ENCODE measurements at places on chromosomes 1 and 21.

DNA sequence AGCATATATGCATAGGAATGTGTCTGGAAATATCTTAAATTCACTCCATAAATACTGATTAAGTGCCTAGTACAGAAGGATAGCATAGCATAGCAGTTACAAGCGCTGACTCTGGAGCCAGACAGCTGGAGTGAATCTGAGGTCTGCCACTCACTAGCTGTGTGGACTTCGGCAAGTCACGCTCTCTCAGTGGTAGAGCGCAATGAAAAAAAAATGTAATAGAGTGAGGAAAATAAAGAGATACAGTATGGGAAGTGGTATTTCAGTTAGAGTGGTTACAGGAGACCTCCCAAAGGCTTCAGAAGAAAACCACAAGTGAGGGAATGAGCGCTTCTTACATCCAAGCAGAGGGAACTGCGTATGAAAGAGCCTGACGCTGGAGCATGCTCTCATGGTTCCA is 338.9 kb upstream of the PRMT6 start:
- no peak for DNase-seq

GRCh38 chr1:119974013-119974412 is 77.7 kb upstream of the ADAM30 start:
- no peak for DNase-seq

GRCh38 chr1:3002349-3003038 is 18.8 kb upstream of the ACTRT2 start:
- DNase-seq = peak; percentile 43

GRCh38 chr1:198935306-198935921 is 296.6 kb downstream of the PTPRC start:
- DNase-seq = peak; percentile 95

GRCh38 chr1:234955107-234955731 is 173.4 kb downstream of the TOMM20 start:
- DNase-seq = no peak

DNA sequence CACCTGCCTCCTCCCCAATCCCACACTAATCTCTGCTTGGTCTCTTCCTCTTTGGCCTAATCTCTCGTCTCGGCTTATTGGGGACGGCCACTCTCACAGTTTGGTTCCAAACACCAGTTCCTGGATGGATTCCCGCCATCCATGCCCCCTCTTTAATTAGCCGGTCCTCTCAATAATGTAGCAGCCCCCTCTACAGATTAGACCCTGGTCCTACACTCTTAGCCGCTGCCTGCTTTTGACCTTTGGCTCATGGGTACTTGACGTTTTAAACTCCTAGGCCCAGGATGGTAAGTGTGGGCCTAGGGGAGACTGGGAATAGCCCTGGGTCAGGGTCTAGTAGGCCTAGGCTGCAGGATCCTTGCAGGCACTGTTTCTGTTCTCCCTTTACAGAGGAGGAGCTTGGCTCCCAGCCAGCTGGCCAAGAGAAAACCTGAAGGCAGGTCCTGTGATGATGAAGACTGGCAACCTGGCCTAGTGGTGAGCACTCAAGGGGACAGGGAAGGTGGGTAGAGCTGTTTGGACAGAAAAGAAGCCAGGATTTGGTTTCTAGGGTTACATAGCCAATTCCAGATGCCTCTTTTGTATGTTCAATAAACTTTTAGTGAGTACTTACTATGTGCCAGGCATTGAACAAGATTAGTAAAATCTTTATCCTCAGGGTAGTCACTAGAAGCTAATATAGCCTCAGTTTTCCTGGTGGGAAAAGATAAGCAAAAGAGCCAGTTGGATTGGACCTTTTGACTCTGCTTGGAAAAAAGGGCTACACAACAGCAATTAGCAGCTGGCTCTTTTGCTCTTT is 758 bp downstream of the RAD54L start:
- peak; percentile 73 for DNase-seq

DNA sequence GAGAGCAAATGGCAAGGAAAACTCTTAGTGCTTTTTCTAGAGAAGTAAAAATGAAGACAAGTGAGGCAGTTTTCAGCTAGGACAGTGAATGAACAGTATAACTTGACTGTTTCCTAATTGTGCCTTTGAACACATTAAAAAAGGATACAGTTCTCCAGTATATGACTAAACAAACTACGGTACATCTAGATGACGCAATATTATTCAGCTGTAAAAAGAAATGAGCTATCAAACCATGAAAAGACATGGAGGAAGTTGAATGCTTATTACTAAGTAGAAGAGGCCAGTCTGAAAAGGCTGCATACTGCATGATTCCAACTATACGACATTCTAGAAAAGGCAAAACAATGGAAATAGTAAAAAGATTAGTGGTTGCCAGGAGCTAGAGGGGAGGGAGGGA is 206.3 kb downstream of the SIPA1L2 start:
- no peak for DNase-seq

DNA sequence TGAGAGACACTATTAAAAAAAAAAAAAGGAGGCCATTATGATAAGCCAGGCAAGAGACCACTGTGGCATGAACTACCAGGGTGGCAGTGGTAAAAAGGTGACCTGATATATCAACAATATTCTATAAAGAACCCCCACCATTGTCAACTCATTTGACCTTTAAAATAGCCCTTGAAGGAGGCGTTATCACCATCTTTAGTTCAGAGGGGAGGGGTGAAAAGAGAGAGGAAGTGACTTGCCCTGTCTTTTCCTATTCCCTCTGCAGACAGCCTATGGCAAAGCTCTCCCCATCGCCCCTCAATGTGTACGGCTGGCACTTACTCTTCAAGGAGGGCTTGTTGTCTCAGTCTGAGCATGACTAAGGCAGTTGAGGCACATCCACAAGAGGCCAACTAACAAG is 11.7 kb upstream of the SLFNL1 start:
- no peak for DNase-seq

DNA sequence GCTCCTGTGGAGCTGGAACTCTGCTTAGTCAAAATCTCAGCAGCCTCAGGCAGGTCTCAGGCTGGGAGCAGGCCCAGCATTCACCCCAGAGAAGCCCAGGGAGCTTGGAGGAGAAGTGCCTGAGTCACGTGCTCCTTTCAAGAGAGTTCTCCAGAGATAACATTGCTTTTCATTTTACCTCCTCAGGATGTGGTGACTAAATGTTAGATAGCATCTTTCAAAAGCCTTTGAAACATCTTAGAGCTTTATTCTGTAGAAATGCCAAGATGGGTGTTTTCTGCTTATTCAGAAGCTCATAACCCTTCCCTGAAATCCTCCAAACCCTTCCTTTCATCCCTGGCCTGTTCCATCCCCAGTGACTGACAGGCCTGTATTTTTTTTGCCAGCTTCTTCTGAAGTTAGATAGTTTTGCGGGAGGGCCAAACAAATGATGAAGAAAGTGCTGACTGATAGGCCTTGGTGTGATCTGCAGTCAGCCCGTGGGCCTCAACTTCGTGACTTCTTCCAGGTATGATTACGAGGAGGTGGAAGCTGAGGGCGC is 58.0 kb downstream of the PGM1 start:
- DNase-seq = no peak

DNA sequence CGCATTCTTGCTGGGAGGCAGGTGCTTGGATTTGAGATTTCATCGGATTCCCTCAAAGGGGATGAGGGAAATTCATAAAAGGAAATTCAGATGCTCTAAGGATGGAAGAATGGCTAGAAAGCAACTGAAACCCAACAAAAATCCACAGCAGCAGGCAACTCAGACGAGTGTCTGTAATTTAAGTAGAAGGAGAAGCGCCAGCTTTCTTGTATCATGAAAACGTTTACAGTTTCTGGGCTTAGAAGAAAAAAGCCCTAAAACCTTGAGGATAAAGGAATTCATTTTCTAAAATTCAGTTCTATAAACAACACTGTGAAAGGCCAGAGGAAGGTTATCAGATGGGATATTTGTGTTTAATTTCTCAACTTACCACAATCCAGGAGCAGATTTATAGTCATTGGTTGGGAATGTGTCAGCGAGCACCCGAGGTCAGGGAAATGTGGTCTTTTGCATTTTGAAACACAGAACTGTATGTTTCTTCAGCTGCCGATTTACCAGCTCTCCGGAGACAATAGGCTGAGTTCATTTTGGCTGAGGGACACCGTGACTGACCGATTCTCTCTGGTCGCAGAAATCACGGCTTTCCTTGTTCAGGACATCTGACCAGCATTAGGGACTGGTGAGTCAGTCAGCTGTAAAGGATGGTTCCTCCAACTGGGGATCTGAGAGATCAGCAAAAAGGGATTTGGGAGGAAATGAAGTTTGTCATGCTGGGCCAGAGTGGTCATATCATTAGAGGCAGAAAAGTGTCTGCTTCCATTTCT is 111.6 kb upstream of the ERRFI1 start:
- DNase-seq = no peak

DNA sequence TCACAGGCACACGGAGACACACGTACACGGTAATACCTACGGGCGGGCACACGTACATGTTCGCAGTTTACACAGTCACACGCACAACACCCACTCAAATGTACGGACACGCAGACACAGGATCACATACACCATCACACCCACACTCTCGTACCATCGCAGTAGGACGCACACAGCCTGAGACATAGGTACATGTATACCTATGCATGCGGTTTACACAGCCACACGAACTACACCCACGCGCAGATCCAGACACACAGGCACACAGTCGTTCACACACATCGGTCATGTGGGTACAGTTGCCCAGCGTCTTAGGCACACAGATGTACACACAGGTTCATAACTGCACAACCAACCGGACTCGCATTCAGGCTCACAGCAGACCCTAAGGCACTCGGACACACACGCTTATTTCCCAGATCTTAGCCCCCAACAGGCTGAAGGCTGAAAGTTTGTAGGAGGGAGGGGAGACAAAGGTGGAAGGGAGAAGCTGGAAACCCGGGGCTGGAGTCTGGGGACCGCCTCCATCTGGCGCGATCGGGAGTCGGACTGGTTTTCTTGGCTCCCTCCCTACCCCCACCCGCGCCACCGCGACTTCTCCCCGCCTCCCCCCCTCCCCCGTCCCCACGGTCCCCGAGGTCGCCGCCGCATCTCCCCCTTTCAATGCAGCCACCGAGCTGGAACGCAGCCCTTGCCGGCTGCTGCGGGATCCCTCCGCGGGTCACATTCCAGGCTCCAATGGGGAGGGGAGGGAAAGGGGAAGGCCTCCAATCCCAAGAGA is 51.9 kb upstream of the SYNC start:
- no peak for DNase-seq

DNA sequence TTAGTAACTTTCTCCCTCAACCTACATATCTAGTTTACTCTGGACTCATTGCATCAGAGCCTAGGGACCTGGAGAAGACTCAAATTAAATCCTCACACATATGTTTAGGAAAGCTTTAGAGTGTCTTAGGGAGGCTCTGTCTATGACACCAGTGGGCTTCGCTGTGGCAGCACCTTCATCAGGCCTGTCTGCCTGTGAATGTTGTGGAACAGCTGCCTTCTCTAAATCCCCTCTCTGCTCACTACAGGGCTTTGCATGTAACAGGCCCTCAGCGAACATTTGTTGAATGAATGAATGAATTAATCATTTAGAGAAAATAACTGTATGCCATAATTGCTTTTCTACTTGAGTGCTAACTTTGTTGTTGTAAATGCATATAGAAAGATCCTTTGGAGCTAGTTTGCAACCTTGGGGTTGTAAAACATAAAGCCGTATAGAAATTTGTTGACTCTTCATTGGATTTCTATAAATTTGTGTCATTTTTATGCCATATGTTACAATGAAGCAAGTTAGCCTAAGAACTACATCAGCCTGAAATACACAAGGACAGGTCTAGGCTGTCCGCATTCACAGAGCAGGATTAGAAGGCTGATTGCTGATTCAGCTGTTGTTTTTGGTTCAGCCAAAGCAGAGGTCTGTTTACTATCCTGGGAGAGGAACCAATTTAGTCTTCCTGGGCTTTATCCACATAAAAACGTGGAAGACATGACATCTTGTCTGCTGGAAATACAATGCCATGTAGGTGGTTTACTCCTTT is 238.0 kb downstream of the ASTN1 start:
- DNase-seq = no peak

- DNase-seq = no peak
Measured at GRCh38 chr1:58966917-58967740, 183.3 kb upstream of the JUN start.

- no peak for DNase-seq
Measured at GRCh38 chr1:211155040-211155439, 21.1 kb upstream of the KCNH1 start.

- DNase-seq = no peak
Measured at GRCh38 chr1:101406271-101406670, 169.5 kb downstream of the S1PR1 start.

DNA sequence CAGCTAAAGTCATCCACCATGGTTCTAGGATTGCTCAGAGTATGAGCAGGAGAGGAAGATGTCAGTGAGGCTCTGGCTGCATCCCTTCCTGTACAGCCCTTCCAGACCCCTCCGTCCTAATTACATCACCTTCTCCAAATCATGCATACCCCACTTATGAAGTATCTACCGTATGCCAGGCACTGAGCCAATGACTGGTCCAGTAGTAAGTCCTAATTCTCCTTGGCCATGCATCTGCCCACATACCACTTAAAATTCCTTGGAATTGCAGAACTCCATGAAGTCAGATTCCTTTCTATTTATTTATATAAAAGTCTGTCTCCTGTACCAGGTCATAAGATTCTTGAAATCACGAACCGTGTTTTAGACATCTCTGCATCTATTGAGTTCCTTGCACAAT is 106.1 kb downstream of the SEC16B start:
- DNase-seq = no peak

- no peak for DNase-seq
Measured at GRCh38 chr1:199264911-199265310, 626.1 kb downstream of the PTPRC start.
